ENCODE measurements at places on chromosomes 3 and 15.
A peak's percentile ranks its signal among the peaks of the same experiment; 100 is the strongest.

DNA sequence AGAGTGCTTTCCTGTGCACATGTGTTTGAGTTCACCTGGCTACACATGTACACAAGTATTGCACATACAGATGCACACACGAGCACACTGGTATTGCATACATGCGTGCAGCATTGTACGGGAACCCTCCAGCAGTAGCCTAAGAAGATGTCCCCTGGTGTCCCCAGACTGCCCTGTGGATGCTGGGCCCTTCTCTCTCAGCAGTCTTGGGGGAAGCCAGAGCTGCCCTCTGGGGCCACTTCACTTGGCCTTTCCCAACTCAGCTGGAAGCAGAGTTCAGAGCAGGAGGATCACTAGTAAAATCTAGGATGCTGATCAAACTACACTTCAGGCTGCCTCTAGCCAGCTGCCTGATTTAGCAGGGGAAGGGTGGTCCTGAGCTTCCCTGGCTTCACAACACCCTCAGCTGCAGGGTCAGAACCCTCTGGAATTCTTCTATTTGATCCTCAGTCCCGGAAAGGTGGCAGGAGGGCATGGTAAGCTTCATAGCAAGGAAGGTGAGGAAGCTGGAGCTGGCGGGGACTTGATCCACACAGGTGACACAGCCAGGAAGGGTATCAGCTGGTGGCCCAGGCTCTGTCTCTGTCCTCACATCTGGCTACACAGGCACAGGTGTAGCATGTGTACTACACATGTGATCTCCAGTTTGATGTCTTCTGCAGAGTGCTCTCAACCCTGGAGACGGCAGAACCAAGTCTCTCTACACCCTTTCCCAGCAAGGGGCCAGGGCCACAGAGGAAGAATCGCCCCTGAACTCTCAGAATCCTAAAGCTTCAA, 36.5 kb downstream of the KLF15 start:
- DNase-seq, result no peak

DNA sequence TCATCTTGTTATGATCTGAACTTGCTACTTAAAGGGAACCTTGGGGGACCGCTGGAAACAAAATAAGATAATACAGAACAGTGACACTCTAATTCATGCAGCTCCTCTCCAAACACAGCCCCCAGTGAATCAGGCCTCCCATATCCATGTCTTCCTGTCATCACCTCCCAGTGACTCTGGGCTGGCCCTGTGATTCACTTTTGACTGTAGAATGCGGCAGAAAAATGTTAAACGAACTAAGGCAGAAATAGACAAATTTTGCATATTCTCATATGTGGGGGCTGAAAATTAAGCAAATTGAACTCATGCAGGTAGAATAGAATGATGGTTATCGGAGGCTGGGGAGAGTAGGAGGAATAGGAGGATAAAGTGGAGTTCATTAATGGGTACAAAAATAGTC, 20.2 kb upstream of the GADL1 start:
- DNase-seq, result no peak

- peak; percentile 73 for DNase-seq
Measured at GRCh38 chr3:185976977-185977678, 39.3 kb upstream of the TRA2B start.

DNA sequence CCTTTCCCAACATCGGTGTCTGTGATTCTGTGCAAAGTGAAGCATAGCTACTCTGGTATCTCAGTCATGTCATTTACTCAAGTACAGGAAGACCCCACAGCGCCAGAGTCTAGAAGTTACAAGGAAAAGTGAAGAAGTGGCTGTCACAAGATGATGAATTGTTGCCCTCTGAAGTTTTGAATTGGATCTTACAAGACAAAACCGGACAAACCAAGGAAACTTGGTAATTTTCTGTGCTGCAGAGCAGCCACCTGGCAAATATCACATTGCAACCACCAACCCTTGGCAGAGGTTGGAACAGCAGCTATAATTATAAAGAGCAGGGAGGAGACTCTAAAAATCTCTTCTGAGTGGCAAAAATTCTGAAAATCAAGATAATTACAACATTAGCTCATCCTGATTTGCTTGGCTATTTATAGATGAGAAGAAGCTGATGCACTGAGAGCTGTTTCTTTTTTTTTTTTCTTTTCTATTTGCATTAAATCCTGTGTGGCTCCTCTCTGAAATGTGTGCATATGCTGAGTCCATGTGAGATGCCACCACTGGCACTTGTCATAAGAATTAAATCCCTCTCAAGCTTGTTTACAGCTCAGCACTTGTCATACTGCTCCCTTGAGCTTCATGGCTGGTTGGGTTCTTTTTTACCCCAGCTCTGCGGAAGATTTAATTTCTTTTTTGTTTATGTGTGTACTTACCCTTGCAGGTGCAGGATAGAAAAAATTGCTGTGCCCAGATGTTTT, 68.0 kb upstream of the MNS1 start:
- no peak for DNase-seq

DNA sequence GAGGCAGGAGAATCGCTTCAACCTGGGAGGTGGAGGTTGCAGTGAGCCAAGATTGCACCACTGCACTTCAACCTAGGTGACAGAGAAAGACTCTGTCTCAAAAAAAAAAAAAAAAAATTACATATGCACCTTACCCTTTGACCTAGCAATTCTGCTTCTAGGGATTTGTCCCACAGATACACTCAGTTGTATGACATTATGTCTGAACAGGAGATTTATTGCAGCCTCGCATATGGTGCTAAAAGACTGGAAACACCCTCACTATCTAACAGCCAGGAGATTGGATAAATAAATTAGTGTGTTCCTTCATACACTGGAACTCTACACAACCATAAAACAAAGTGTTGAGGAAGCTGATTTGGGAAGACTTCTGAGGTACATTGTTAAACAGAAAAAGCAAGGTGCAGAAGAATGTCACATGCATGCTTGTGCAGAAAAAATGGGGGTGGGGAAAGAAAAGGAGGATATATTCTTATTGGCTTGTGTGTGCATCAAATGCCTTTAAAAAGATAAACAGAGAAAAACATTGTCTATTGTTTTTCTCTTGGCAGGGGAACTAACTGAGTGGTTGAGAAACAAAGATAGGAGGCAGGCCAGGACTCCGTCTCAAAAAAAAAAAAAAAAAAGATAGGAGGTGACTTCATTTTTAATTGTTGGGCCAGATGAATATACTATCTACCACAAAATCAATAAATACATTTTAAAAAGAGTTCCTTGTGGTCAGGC, 30.9 kb downstream of the PPCDC start:
- DNase-seq, result no peak

GRCh38 chr3:165440380-165440779, 244.2 kb upstream of the SLITRK3 start:
- DNase-seq, result no peak

- DNase-seq, result no peak
Measured at GRCh38 chr3:127165694-127166485, 27.0 kb upstream of the PRR23E start.

DNA sequence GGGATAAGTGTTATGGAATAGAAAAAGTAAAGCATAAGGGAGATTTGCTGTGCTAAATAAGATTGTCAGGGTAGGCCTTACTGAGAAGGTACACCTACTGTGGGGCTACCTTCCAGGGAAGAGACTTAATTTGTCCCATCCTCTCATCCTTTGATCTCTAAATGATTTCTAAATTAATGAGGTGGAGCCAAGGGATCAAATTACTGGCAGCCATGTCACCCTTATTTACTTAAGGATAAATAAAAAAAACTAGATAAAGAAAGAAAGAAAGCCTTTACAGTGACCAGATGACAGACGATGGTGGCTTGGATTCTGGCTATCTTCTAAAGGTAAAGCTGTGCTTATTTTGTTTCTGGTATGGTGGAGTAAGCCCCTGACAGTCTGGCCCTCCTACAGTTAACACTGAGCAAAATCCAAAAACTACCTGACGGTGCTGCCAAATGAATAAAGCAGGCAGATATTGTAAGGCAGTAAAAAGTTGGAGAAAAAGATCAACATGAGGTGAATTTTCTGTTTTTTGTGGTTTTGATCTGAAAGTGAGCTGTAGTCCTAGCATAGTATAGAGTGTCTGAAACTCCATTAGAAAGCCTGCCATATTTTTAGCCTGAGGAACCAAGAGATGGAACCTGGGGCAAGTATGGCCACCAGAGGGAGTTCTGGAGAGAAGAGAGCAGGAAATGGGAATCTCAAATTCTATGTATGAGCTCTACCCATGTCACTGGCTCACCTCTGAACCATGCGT, 285.1 kb upstream of the MANF start:
- peak; percentile 52 for DNase-seq

DNA sequence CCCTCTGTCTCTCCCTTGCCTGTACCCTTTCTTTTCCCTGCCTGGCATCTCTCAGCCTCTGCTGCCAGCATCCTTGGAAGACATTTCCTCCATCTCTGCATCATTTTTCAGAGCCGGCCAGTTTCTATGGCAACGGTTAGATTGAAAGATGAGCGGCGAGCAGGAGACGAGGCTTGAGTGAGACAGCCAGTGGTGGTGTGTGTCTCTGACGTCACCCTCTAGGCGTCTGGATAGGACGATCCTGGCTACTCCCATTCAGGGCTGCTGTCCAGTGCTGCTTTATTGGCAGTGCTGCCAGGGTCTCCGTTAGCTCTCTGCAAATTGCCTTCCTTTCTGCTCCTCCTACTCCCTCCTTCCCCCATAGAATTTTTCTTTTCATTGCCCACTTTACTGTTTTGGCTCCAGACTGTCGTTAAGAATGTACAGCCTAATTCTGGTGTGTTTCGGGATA, 57.9 kb downstream of the TRAK1 start:
- peak; percentile 86 for DNase-seq

GRCh38 chr15:101306341-101307047, 11.4 kb upstream of the SNRPA1 start:
- DNase-seq, result no peak

DNA sequence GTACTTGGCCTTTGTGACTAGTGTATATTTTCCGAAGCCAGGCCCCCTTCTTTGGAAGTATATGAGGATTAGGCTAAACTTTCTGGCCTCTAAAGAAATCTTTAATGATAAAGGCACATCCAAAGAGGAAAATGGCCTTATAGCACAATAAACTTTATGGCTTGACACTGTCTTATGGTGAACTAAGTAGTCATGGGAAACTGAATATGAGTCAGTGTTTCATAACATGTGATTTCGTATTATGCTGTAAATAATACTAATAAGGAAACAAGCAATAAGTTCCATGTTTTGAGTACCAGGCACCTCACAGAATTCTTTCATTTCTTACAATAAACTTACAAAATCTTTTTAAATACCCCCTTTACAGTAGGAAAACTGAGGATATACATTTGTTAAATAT, 8.2 kb downstream of the ZPLD1 start:
- DNase-seq, result no peak

DNA sequence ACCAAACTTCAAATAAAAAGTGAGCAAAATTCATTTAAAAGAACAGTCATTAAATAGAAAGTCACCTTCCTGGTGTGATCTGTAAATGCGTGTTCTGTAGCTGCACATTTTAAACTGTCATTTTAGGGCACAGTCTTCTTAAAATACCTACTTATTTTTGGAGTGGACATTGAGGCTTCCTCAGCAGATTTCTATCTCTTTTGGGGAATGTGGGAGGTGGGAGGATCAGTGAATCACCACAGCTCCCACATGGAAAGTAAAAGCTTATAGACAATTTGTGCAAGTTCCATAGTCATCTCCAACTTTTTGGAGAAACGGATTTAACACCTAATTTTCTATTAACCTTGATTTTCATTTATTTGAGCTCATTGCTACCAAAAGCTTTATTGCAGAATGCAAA, 21.0 kb upstream of the MOBP start:
- DNase-seq, result no peak

DNA sequence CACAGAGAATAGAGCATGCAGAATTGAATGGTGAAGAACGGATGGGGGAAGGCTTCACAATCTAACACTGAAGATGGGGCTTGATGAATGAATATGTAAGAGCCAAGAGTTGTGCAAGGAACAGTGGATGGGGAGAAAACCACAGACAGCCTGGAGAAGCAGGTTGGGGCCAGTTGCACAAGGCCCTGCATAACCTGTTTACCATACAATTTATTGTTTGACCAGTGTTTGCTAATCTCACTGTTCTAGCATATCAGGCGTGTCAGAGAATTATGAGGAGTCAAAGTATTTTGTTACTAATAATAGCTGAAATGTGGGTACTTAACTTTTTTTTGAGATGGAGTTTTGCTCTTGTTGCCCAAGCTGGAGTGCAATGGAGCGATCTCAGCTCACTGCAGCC, 36.4 kb downstream of the LINS1 start:
- no peak for DNase-seq

DNA sequence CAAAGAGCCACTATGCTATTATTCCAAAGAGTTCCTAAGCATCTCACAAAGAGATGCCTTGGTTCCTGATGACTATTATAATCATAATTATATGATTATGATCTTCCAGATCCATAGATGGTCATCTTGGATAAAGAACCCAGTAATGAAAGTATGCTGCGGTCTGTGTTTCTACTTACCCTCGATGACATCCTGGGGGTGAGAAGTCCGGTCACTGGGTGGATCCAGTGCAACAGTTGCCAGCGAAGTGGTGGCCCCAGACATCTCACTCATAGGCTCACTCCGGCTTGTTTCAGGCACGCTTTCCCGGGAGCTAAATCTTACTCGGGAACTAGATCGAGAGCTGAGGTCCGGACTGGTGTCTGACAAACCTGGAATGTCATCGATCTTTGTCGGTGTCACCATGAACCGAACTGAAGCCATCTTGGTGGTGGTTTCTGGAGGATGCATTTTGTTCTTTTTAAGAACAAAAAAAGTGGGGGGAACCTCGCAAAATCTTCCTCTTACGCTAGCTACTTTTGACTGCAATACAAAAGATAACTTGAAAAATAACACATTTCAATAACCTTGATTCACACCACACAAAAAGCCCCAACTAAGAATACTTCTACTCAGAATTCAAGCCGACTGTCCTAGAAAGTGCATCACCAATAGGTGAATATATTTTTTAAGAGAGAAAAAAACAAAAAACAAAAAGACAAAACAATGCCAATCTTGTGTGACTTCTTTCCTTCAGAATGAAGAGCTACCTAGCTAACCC, 1.2 kb downstream of the SLC12A6 start:
- no peak for DNase-seq

- no peak for DNase-seq
Measured at GRCh38 chr3:9183011-9183410, 66.4 kb downstream of the SRGAP3 start.

GRCh38 chr3:11093823-11094340, 60.4 kb upstream of the HRH1 start:
- no peak for DNase-seq

DNA sequence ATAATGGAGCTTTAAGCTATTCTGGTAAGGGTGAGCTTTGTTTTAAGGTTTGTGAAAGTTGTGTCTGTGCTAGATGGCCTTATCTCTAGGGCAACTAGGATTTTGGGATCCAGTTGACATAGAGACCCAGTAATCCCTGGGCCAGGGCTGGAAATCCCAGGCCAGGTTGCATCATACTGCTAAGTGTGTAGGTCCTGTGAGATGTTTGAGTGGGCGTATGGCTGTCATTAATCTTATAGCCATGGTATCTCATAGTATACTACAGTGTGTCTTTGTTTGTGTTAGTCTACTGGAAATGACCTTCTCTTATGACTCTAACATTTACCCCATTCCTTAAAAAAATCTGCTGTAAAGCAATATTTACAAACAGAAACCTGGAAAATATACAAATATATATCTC, 151.4 kb downstream of the CACNA2D3 start:
- DNase-seq, result no peak

Data from lung (tissue), 17 donors.